ENCODE measurements at places on chromosomes 3 and 15. TPM values are rescaled to one million over a fixed set of nuclear protein-coding genes. Genes with fewer than 3 reads are reported as not detected.

CCR8 gene
- not detected for total RNA-seq

ZPLD1 gene
- not detected for total RNA-seq

FGD5 gene
- 12.2 TPM for total RNA-seq

ST8SIA2 gene
- 2.0 TPM for total RNA-seq

ACOX2 gene
- total RNA-seq = 0.31 TPM

NMNAT3 gene
- total RNA-seq = 9.2 TPM

LMAN1L gene
- not detected for total RNA-seq

DLL4 gene
- total RNA-seq = 0.31 TPM

ZNF502 gene
- total RNA-seq = 4.7 TPM

FANCD2OS gene
- not detected for total RNA-seq

CAMP gene
- total RNA-seq = not detected

IL17RD gene
- total RNA-seq = 79.6 TPM

GP9 gene
- not detected for total RNA-seq

FAM227B gene
- total RNA-seq = 2.6 TPM

IGF2BP2 gene
- total RNA-seq = 87.4 TPM

LXN gene
- 5.6 TPM for total RNA-seq

GDPGP1 gene
- total RNA-seq = 1.2 TPM

ECE2 gene
- total RNA-seq = 0.24 TPM

DLEC1 gene
- total RNA-seq = 0.19 TPM

NRROS gene
- total RNA-seq = 5.9 TPM

LDHAL6B gene
- not detected for total RNA-seq

ARPIN gene
- total RNA-seq = 2.8 TPM

EOMES gene
- total RNA-seq = not detected

GNB4 gene
- 28.4 TPM for total RNA-seq

CFAP100 gene
- total RNA-seq = not detected

COLQ gene
- total RNA-seq = 0.66 TPM

PRKCI gene
- total RNA-seq = 124 TPM

GNAT1 gene
- total RNA-seq = not detected

CRYGS gene
- total RNA-seq = 2.9 TPM

DUOX1 gene
- 2.1 TPM for total RNA-seq

POPDC2 gene
- total RNA-seq = not detected

Measured in GM23338 (cell line).